CD8-positive, alpha-beta memory T cell (primary cell): ENCODE measurements at places on chromosomes 1 and 21. TPM values are rescaled to one million over a fixed set of nuclear protein-coding genes. Genes with fewer than 3 reads are reported as not detected.

AADACL3 gene
- total RNA-seq: not detected

INSRR gene
- 0.07 TPM for total RNA-seq

FCGR1A gene
- not detected for total RNA-seq

LCE1D gene
- total RNA-seq: not detected

ARHGEF16 gene
- total RNA-seq: not detected

KRTAP19-7 gene
- total RNA-seq: not detected

JMJD4 gene
- total RNA-seq: 25.8 TPM

FAM167B gene
- 0.63 TPM for total RNA-seq

- DNase-seq: no peak
Measured at GRCh38 chr1:80988926-80989325, 811.8 kb upstream of the ADGRL2 start.

DNA sequence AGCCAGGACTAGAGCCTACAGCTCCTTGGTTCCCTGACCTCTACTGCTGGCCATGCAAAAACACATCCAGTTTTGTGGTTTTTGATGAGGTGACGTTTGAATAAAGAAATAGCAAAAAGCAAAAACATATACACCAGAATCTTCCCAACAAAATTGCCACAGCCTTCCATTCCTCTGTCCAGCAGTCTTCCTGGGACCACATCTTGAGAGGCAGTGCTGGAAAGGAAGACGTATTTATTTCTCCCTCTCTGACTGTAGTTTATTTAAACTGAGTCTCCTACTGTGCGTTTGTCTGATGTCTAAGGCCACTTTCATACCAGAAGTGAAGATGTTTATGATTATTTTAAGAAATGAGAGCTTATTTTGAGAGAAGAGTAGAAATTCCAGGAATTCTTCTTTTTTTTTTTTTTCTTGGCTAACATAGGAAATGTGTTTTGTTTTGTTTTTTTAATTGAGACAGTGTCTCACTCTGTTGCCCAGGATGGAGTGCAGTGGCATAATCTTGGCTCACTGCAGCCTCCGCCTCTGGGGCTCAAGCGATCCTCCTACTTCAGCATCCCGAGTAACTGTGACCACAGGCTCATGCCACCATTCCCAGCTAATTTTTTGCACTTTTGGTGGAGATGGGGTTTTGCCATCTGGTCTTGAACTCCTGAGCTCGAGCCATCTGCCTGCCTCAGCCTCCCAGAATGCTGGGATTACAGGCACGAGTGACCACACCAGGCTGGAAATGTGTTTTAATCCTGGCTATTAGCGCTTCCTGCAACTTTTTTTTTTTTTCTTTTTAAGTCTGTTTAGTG is 118.5 kb downstream of the ITSN1 start:
- no peak for DNase-seq

- no peak for DNase-seq
Measured at GRCh38 chr1:20366463-20367115, 75.9 kb downstream of the VWA5B1 start.

DNA sequence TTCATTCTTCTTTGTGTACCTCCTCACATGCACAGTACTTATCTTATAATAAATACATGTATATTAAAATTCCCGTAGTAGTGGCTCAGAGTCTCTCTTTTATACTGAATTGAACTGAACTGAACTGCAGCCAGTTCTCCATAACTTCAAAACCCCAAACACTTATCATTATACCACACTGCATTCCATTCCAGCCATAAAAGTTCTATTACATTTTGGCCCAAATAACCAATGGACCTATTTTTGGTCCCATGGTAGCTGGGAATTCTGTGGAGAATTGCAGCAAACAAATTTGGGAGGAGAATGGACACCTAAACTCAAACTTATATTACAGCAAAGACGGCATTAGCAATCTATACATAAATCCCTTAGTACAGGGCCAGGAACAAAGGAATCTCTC is 86.6 kb upstream of the C1orf87 start:
- DNase-seq: no peak

- DNase-seq: no peak
Measured at GRCh38 chr1:37070126-37070525, 35.8 kb upstream of the GRIK3 start.

GRCh38 chr1:9784508-9785133 is 39.1 kb downstream of the CLSTN1 start:
- DNase-seq: peak; percentile 74

- DNase-seq: no peak
Measured at GRCh38 chr1:236472850-236473788, 50.7 kb upstream of the LGALS8 start.

- DNase-seq: no peak
Measured at GRCh38 chr1:84959294-84959693, 37.6 kb downstream of the MCOLN2 start.

DNA sequence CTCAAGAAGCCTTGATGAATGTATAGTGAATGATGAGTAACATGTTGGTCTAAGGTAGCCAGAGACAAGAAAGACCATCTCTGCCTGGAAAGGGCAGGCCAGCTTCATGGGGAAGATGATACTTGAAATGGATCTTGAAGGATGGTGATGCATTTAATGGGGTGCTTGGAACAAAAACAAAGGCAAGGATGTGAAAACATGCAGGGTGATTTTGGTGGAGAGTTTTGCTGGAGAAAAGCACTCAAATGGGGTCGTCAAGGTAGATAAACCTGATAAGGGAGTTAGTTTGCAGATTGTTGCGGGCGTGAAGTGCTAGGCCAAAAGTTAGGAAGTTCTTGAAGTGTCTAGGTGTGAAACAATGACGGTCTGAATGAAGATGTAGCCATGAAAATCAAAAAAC is 205.4 kb downstream of the HLX start:
- no peak for DNase-seq

DNA sequence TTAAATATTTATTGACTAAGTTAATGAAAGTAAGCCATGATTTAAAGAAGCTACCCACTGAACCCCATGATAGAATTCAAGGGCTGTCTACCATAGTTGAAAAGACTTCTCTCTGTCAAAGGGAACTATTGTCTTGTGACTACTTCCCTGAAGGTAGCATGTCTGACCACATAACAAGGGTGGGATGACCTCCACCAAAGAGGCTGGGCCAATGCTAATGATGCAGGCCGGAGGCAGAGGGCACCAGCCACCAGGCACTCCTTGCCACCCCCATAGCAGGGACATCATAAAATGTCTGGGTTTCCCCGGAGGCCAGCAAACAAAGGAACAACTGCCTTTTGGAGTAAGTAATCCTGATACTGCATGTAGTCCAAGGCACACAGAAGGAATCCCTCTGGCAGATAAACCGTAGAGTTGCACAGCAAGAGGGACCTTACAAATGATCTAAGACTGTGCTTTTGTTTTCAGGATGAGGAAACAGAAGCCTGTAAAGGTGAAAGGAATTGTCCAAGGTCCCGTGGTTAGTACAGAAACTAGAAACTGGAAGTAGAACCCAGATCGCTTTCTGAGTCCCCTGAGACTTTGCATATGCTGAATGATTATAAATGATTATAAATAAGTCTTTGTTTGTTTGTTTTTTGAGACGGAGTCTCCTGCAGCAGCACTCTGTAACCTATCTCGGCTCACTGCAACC is 33.5 kb upstream of the ITPKB start:
- DNase-seq: no peak

DNA sequence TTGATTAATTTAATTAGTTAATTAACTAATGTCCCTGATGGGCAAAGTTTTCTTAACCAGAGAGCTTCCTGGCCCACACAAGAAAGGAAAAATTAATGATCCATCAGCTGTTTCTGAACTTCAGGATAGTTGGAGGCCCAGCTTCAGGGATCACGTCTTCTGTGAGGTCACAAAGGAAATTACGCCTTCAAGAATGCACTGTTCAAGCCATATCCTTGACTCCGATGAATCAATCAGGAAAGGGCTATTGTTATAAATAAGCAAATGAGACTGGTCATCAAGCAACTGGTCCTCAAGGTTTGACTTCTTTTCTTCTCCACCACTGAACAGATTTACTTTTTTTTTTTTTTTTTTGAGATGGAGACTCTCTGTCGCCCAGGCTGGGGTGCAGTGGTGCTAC is 40.6 kb downstream of the TCP10L start:
- no peak for DNase-seq

DNA sequence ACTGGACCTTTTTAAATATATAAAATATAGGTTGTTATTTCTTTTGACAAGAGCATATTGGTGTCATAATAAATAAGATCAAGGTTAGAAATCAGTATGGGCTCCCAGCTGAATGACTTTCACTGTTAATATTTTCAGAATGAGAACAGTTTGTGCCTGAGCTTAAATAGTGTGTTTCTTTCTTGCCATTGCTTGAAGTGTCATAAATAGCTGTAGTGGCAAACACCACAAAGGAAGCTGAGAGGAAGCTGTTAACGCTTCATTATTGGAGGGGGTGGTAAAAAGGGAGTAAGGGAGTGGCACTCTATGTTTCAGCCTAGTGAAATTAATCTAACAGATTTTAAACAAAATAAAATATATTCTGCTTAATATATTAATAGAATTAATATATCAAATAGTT is 1089.8 kb upstream of the NCAM2 start:
- no peak for DNase-seq

DNA sequence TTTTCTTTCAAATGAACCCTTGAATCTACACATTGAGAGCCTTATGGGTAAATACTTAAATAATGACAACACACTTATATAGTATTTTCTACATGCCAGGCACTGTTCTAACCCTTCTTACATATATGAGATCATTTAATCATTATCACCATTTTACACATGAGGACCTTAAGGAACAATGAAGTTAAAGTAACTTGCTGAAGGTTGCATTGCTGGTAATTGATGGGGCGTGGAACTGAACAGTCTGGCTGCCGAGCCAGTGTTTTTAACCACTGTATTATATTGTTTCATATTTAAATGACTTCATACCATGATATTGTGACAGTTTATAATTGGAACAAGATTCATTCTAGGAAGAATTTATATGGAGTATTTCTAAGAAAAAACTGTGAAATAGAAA is 111.9 kb upstream of the TENT5C start:
- DNase-seq: no peak

DNA sequence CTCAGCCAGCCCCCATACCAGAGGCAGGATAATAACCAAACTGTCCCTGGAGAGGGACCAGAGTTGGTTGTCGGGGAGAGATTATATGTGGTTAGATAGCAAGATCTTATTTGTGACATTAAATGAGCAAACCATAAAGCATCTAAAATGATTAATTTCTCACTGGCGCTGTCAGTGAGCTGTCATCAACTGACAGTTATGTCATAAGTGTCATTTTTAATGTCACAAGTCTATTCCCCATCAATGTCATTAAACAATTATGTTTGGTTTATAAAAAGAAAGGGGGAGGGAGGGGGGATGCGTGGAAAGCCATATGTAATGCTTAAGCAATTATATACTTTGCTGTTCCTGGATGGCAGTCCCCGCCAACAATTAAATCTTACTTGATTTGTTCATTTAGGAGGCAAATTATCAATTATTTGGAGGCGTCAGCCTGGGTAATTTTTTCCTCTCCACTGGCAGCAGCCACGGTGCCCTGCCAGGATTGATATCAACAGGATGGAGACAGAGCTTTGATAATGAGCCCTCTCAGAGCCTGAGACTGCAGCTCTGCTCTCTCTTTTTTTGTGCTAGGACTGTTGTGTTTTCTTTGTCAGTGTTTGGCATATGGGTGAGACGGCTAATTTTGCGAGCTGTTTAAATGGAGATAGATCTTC is 333.6 kb upstream of the CAMK1G start:
- DNase-seq: no peak

DNA sequence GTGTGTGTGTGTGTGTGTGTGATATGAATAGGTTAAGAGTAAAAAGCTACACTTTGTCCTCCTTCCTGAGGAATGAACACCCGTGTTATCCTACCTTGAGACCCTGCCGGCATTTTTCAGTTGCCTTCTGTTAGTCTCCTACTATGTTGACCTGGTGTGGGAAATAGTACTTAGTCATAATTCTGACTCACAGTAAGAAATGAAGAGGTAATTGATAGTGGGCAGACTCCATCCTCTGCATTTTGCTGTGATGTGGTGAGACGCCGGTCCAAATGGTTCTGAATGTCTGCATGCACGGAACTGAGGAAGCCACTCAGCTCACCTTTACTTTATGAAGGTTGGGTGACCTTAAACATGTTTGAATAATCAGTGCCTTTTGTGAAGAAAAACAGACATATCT is 12.6 kb downstream of the CD101 start:
- no peak for DNase-seq

DNA sequence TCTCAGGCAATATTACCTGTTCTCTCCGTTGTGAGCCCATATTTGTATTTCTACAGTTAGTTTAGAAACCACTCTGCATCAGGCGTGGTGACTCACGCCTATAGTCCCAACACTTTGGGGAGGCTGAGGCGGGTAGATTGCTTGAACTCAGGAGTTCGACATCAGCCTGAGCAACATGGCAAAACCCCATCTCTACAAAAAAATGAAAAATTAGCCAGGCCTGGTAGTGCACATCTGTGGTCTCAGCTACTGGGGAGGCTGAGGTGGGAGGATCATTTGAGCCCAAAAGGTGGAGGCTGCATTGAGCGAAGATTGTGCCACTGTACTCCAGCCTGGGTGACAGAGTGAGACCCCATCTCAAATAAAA is 19.7 kb upstream of the ID3 start:
- DNase-seq: no peak

DNA sequence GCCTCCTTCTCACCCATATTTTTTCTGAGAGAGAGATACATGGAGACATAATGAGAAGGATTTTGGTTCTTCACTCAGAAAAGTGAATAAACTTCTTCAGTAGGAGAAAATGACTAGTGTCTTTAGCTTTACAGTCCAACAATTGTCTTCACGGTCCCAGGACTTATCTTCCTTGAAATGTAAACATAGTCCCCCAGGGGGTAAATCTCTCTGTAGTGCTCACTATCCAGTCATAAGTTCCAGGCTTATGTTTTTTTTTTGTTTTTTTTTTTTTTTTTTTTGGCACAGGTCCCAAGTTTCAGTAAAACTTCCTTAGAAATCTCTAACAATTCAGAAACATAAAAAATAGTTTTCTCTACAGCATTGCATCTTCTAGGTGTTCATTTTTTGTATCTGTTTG is 890.2 kb upstream of the B3GALT2 start:
- no peak for DNase-seq

GRCh38 chr21:46122758-46123683 is 25.1 kb downstream of the COL6A2 start:
- no peak for DNase-seq

- no peak for DNase-seq
Measured at GRCh38 chr1:19113697-19114092, 96.4 kb downstream of the UBR4 start.

- no peak for DNase-seq
Measured at GRCh38 chr1:15205586-15206346, 41.3 kb upstream of the FHAD1 start.
